ENCODE measurements at places on chromosomes 5 and 9. TPM values are rescaled to one million over a fixed set of nuclear protein-coding genes. Genes with fewer than 3 reads are reported as not detected.

DNA sequence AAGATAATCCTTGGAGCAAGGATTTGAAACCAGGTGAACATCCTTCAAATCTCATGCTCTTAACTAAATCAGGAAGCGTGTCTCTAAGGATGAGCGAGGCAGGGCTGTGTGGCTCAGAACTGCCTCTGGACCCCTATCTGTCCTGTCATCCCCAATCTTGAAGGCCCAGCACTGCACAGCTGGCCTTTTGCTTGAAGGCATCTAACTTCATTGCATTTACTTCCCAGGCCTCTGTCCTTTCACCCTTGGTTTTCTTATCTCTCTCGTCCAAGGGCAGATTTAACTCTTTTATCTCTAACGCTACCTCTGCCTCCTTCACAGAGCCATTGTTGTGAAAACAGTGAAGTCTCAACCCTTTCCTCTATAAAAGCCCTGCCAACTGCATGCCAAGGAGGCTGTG is 83.8 kb downstream of the UGCG start:
- peak; percentile 35 for DNase-seq

DNA sequence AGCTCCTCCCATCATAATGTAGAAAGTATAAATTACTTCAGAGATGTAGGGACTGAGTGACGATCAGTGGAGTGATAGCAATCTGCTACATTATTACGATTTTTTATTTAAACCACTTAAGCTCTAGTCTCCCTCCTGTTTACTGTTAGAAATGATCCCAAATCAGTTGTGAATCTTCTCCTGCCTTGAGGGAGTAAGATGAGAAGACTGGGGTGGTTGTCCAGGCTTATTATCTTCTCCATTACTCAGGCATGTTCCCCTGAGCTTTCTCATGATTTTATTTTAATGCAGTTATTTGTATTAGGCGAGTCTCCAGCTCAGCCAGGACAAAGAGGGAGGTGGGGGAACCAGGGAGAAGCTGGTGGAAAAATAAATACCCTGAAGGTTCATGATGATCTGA is 48.2 kb upstream of the CTNNA1 start:
- DNase-seq, result no peak

DNA sequence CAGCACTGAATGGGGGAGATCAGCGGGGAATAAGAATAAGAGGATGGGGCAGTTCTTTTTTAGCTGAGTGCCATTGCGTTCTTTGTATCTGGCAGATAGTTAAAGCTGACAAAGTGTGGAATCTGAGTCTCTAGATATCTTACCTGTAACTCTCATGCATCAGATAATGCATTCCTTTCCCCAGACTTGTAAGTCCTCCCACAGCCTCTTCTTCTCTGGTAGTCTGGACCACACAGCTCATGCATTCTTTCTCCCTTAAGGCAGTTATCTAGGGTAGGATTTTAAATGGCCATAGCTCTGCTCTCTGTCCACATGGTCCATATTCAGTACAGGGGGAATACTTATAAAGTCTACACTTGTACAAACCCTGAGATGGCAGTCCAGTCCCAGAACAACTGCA is 54.0 kb upstream of the FGF10 start:
- DNase-seq, result no peak

DNA sequence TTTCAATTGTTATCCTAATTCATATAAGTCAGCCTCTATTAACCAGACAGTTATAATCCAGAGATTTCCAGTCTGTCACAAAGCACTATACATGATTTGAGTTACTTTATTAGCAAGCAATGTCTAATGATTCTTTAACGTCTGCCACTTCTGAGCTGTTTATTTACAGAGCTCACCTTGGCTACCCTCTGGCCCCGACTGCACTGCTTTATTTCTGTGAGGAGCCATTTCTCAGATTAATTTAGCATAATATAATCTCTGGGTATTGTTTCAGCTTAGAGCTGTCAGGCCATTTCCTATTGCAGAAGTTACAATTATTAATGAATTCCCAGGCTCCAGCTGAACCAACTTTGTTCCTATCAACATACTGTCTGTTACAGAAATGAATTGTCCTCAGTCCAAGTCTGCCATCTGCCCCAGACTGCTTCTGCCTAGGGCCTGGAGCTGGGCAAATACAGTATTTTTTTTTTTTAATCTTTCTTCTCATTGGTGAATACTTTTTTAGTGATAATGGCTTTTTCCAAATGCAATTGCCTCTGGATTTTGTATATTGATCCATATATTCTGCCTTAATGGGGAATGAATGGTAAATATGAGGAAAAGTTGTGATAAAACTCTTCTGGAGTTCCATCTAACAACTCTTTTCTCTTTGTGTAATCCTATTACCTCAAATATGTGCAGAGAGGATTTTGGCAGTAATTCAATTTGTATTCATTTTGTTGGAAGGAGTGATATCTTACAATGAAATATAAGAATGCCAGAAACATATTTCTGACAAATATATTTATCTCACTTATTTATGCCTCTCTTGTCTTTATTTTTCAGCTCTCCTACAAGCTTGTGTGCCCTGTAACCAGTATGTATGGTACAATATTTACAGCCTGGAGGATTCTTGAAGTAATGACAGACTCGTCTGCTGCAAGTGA is 104.7 kb downstream of the FOCAD start:
- no peak for DNase-seq

DNA sequence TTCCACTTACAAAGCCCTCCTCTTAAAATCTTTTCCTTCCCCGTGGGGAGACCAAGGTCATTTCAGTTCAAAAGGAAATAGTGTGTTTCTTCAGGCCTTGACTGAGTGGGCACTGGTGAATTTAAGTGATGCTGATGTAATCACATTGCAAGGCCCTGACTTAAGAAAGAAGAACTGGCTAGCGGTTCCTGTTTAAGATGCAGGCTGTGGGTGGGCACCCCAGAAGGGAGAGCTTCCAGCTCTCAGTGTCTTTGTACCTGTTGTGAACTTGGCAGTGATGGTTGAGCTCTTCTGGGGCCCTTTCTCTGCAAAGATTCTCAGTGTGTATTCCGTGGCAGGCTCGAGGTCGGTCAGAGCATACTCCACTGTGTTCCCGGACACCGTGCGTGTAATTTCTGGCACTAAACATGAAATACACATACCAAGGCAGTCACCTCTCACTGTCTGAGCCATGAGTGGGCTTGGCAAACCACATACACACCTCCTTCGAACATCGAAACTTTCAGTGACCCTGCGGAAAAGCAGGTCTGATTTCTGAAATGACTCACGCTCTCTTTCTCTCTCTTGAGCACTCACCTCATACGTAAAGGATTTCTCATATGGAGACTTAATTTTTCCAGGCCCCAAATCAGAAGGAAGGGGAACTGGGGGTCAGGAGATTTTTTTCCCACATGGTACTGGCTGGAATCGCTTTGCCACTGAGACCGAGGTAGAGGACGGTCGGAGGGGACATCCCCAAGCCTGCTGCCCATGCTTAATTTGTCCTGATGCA is 81.9 kb downstream of the TNC start:
- DNase-seq, result no peak

- DNase-seq, result no peak
Observed at GRCh38 chr5:142600611-142601358, 85.1 kb downstream of the FGF1 start.

GRCh38 chr9:99779277-99779676 is 42.4 kb upstream of the NR4A3 start:
- DNase-seq, result no peak

DNA sequence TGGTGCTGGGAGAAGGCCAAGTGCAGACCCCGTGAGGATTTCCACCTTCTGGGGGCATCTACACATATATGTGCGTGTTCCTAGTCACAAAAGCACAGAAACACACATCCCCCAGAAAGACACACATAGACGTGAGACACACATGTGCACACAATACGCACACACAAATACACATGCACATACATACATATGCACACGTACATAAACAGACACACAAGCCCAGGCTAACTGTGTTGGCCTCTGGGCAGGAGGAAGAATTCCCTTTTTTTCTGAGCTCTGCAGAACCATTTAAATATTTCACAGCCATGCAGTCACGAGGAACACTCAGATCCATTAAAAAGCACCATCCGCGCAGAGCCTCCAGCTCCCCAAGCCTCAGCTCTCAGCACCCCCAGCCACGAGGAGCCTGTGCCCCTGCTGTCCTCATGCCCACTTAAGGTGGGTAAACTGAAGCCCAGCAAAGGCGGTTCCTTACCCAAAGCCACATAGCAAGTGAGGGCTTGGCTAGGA is 5.3 kb downstream of the NINJ1 start:
- DNase-seq, result no peak

GRCh38 chr5:168749391-168750100 is 170.4 kb upstream of the PANK3 start:
- no peak for DNase-seq

The KIF20A gene
- total RNA-seq, result 1.1 TPM

Measured in posterior vena cava (tissue), 2 donors.